ENCODE measurements at places on chromosomes 13 and 19.
A peak's percentile ranks its signal among the peaks of the same experiment; 100 is the strongest.

- DNase-seq = no peak
Observed at GRCh38 chr13:86907156-86907555, 764.0 kb upstream of the SLITRK5 start.

DNA sequence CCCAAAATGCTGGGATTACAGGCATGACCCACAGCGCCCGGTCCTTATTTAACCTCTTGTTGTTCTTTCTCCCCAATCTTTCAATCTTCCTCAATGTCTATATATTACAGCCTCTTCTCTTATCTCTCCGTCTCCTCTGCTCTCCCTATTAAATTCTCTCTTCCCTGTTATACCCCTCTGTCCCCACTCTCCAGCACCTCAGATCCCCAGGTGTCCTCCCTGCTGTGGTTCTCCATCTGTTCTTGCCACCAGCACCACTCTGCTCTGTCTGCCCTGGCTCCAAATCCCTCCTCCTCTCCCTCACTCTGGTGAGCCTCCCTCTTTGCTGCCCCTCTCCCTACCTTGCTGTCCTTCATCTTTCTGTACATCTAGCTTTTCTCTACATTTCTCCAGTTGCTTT is 1.1 kb downstream of the ZNF600 start:
- no peak for DNase-seq

DNA sequence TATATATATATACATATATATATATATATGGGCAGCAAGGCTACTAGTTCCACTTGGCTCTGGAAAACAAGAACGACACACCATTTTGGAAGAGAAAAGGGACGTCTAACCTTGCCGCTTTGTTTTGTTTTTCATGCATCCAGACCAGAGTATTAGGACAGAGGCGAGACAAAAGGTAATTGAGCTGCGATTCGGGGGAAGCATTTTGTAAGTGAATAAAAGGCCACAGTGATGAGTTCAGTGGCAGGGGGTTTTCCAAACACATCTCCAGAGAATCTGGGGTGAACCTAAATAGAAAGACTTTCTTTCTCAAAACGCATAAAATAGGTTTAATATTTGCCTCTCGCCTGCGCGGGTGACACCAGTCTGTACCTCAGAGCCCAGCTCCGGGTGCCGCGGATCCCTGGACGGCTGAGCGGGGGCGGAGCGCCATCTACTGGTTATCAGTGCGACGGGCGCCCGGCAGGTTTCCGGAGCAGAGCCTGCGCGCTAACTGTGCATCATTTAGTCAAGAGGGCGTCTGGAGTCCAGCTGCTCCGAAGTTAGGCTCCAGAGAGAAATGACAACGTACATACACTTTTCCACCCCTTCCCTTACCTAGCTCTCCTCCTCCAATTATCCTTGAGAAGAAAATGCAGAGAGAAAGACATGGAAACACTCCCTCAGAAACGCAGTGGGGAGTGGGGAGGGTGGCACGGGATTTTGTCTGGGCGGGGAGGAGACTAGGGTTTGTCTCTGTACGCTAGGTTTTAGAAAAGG is 262.3 kb downstream of the TBC1D4 start:
- DNase-seq = peak; percentile 78

DNA sequence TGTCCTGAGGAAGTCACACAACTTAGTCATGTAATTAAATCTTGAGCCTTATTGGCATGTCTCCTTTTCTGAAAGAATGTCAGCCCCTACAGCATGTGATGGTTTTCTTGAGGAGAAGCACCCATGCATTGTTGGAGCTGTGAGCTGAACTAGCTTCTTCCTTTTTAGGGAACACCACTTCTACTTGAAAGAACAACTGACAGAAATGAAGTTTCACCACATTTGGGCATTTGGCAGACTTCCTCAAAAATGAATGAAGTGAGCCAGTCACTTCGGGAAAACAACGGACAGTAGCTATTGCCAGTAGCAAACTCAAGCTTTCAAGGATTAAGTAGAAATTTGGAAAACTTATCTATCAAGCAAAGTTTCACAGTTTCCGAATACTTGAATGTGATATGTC is 1351.3 kb downstream of the EFNB2 start:
- no peak for DNase-seq

GRCh38 chr13:76516013-76516412 is 370.2 kb downstream of the KCTD12 start:
- peak; percentile 43 for DNase-seq

GRCh38 chr13:78764665-78765064 is 105.7 kb upstream of the OBI1 start:
- no peak for DNase-seq

DNA sequence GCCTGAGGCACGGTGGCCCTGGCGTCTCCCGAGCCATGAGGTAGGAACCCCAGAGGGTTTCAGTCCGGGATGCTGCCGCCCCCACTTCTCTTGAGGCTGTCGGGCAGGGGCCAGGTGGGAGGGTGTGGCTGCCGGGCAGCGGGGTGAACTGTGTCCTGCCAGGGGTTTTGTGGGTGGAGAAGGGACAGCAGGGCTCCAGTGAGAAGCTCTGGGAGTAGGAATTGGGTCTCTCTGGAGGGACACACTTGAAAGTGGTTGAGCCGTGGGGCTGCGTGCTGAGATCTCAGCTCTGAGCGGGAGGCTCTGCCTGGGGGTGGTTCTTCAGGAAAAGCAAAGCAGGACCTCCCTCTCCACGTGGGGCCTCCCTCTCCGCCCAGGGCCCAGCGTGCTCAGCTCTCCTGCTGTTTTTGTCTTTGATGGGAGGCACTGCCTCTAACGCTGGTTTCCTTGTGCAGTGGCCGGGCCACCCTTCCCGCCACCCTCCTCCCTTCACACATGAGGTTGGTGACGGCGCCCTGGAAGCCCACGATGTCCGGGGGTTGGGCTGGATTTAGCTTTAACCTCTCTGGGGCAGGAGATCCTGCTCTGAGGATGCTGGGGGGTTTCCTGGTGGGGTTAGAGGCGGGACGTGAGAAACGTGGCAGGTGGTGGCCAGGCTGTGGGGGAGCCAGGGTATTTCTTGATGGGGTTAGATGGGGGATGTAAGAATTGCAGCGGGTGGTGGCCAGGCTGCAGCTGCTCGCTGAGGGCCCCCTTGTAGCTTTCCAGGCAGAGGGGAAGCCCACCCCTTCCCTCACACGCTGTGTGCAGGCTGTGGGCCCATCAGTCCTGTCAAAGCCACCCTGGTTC is 15.3 kb upstream of the ZNF554 start:
- no peak for DNase-seq

DNA sequence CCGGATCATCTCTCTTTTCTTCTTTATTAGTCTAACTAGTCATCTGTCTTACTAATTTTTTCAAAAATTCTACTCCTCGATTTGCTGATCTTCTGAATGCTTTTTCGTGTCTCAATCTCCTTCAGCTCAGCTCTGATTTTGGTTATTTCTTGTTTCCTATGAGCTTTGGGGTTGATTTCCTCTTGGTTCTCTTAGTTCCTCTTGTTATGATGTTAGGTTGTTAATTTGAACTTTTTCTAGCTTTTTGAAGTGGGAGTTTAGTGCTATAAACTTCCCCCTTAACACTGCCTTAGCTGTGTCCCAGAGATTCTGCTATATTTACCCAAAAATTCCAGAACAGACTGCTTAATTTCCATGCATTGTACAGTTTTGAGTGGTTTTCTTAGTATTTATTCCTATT is 3.4 kb downstream of the FCAR start:
- no peak for DNase-seq

- peak; percentile 9 for DNase-seq
Observed at GRCh38 chr13:44004878-44005277, 125.2 kb downstream of the LACC1 start.

- no peak for DNase-seq
Observed at GRCh38 chr13:87311165-87311564, 360.0 kb upstream of the SLITRK5 start.

DNA sequence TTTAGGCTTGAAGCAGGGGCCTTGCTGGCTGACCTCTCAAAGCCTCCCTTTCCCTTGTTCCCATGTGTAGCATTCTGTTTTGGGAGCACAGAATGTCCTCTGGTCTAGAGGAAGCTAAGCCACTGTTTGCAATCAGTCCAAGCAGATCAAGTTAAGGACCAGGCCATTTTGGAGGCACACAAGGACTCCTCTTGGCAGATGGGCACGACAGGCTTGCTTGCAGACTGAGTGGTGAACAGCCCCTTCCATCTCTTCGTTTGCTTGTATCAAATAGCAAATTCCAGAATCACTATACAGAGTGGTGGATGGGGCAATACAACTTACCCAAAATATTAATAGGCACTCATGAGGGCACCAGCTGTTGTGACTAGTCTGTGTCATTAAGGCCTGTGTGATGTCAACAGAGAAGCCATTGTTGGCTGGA is 215.5 kb upstream of the SERP2 start:
- DNase-seq = no peak

- no peak for DNase-seq
Observed at GRCh38 chr13:97005625-97006262, 11.5 kb upstream of the OXGR1 start.
